MG63 (cell line): ENCODE measurements at places on chromosomes 7 and 10. TPM values are rescaled to one million over a fixed set of nuclear protein-coding genes. Genes with fewer than 3 reads are reported as not detected.

GRCh38 chr7:74482197-74482467 lies 28.4 kb downstream of the GTF2IRD1 start:
- DNase-seq: no peak

DNA sequence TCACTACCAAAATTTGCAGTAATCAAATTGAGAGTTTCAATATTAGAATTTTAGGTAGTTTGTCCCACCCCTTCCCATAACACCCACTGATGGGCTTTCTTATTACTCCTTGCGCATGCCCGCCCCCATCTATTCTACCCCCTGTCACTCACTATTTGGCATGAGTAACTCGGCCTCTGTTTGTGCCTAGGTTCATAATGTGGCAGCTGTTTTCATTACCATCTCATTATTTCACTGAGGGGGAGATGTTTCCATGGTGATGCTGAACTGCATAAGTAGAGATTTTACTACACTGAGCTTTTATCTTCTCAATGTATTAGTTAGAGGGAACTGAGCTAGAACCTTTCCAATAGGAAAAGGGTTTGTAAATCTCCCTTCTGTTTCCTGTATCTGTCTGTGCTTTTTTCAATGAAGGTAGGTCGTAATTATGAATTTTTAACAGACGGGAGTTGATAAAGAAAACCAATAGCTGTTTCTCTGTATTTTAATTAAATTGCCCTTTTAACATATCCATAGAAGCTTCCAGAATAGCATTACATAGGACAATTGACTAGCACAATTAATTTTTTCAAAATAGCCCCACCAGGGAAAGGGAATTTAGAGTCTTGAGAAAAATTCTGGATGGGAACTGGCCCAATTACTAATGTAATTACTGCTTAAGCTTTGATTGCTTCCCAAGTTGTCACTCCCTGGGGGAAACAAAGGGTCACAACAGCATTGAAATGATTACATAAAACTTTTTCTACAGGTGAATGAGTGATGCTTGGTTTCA lies 33.4 kb downstream of the PRPS1L1 start:
- no peak for DNase-seq

DNA sequence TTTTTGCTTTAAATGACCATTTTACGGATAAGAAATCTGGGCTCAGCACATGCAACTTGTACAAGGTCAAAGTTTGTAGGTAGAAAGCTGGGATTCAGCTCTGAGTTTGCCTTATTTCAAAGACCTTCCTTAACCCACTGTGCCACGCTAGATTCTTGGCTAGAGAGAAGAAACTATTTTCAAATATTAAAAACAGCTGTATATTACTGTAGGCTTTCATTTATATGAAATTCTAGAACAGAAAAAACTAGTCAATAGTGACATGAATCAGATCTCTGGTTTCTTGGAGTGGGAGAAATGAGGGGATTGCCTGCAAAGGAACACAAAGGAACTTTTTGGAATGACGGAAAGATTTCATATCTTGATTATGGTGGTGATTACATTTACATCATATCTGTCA lies 53.0 kb upstream of the C1GALT1 start:
- no peak for DNase-seq

DNA sequence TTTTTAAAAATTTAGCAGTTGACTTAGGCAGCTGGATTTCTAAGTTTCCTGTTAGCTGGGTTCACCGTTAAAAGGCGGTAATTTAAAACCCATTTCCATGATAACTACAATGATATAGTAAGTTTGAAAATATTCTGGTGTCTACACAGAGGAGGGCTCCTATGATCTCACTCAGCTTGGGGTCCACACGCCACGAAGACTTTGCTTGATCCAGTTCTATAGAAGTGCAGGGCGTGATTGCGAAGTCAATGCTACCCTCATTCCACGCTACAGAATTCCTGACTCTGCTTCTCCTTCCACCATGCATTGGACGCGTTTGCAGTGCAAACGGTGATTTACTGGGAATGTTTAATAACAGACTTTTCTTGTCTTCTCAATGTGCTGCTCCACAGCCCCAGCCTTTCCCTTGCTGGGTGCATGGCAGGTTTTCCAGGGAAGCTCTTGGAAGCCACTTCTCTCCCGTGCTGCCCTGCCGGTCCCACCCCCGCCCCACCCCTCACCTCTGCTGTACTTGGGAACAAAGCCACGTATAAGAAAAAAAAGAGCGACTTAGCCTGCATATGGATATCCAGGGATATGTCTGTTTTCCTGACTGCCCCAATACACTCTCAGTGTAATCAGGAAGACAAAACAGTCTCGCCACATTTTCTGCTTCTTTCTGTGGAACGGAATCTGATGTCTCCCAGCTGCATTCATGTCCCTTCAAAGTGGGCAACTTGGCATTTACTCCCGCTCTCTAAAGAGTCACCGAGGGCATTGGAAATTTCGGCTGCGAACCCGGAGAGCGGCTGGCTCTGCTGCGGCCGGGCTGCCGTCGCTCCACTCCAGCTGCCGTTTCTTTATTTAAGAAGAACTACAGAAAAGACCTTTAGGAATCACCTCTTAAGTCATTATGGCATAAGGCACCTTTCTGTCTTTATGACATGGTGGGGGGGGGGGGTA lies 434.4 kb upstream of the MGMT start:
- no peak for DNase-seq

DNA sequence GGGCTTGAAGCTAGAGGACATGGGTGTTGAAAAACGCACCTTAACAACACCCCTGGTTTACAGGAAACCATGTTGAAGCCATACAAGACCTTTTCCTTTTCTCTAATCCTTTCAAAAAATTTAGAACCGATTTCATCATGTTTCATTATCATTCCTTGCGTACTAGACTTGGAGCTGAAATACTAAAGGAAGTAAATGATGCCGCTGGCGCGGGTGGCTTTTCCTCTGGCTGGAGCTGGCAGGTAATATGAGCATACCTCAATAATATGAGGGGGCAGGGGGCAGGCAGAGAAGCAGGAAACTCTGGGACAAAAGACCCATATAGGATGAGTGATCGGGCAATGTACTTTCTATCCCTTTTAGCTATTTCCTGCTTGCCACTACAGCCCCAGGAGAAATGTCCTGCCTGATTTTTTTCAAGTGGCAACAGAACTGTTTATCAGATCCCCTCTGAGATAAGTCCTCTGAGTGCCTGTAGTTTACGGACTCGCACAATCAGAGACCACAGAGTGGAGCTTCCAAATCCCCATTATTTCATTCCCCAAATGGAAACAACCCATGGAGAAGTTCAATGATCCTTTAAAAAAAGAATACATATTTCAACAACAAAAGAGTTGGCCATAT lies 450.1 kb downstream of the KCNMA1 start:
- no peak for DNase-seq

GRCh38 chr10:52048051-52048450 lies 266.0 kb upstream of the DKK1 start:
- no peak for DNase-seq

Gene ANKRD2
- total RNA-seq: not detected in 2 replicates

Gene CALCR
- total RNA-seq: not detected in 2 replicates

Gene NKX1-2
- 0.36 TPM in 1 of 2 replicates, not detected in the other for total RNA-seq
